Astrocyte (in vitro differentiated cells and primary cell): ENCODE measurements at places on chromosomes 12 and 14.

DNA sequence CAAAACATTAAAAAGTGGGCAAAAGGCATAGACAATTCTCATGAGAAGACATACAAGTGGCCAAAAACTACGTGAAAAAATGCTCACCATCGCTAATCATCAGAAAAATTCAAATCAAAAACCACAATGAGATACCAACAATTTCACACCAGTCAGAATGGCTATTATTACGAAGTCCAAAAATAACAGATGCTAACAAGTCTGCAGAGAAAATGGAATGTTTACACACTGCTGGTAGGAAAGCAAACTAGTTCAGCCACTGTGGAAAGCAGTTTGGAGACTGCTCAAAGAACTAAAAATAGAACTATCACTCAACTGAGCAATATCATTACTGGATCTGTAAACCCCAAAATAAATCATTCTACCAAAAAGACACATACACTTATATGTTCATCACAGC is 76.2 kb downstream of the PRKD1 start:
- peak; percentile 85 for DNase-seq

DNA sequence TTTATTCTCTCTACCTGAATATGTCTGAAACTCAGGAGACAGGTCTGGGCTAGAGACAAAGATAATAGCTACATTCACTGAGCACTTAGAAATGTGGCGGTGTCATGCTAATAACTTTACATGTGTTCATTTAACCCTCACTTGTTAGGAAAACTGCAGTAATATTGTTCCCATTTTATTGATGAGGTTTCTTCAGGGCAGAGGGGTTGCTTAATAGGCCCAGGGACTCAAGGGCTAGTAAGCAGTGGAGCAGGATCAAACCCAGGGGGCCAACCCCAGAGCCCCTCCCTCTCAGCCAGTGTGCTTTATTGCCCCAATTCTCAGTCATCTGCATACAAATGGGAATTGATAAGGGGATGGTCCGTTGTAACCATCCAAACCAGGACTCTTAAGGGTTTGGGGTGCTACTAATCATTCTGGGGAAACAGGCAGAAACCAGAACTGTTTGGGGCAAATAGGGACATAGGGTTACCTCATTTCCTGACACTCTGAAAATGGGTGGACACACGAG is 142.8 kb upstream of the AMIGO2 start:
- DNase-seq: no peak

- no peak for DNase-seq
Measured at GRCh38 chr14:83260751-83261150, 1727.1 kb upstream of the SEL1L start.

- DNase-seq: no peak
Measured at GRCh38 chr12:130925666-130926015, 28.1 kb upstream of the ADGRD1 start.

DNA sequence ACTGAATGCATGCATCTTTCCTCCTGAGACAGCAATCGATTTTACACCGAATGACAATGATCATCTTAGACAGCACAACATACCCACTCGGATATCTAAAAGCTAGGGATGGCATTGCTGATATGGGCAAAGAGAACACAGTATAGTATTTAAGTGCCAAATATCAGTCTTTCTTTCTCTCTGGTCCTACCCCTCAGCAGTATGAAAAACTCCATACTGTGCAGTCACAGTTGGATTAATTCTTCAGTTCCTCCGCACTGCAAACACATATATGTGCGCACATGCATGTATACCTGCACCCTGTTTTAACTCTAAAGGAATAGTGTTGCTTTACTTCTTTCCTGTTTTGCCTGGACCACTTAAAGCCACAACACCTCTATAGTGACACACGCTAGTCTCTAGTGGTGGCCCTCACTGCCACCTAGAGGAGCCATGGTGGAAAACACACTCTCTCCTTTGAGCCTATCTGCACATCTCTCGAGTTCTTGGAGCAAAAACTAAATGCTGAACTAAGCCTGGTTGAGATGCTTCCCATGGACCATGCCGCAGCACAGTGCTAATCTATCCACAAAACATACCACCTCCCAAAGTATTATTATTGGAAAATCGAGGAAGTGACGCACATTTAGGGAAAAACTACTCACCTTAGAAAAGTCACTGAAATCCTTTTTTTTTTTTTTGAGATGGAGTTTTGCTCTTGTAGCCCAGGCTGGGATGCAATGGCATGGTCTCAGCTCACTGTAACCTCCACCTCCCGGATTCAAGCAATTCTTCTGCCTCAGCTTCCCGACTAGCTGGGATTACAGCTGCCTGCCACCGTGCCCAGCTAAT is 11.9 kb downstream of the TMEM52B start:
- peak; percentile 46 for DNase-seq

DNA sequence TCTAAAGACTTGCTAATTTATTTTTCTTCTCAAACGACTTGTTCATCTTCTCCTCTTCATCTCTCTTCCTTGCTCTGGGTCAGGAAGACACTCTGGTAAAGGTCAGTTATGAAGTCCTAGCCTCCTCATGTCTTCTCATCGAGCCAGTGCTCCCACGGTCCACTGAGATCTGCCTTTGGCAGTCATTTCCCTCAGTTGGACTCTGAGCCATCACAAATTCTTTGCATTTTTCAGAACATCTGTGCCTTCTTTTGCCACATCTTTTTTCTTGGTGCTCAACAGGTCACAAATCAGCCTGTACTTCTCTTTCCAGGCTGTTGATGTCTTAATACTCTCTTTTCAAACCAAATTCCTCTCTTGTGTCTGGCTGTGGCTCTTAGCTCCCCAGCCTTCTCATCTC is 49.7 kb downstream of the IGF1 start:
- no peak for DNase-seq

GRCh38 chr12:52666471-52666870 is 13.7 kb downstream of the KRT1 start:
- DNase-seq: no peak

GRCh38 chr14:26204728-26205479 is 392.9 kb downstream of the NOVA1 start:
- no peak for DNase-seq

GRCh38 chr14:100423317-100424010 is 100.3 kb downstream of the SLC25A47 start:
- DNase-seq: no peak

DNA sequence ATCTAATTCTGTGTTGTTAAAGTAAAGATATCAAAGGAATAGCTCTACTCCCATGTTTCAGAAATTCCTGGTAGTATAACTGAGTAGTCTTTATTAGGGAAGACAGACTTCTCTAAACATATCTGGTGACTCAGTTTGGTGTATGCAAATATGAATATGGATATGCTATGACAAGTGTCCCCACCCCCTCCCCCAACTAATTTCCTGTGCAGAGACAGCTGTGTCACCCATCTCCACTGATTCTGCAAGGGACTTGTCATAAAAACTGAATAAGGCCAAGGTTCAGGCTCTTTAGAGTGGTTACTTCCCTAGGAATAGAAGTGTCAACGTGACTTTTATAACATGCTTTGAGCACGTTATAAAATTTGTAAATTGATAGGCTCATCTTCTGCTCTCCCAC is 429.1 kb downstream of the DAD1 start:
- DNase-seq: no peak

GRCh38 chr12:77766224-77766623 is 64.5 kb upstream of the NAV3 start:
- no peak for DNase-seq

GRCh38 chr12:56082967-56083366 is 3.0 kb downstream of the ERBB3 start:
- no peak for DNase-seq

- DNase-seq: no peak
Measured at GRCh38 chr14:96754845-96755184, 42.4 kb upstream of the VRK1 start.

- DNase-seq: no peak
Measured at GRCh38 chr14:35261774-35262173, 30.4 kb upstream of the PSMA6 start.

DNA sequence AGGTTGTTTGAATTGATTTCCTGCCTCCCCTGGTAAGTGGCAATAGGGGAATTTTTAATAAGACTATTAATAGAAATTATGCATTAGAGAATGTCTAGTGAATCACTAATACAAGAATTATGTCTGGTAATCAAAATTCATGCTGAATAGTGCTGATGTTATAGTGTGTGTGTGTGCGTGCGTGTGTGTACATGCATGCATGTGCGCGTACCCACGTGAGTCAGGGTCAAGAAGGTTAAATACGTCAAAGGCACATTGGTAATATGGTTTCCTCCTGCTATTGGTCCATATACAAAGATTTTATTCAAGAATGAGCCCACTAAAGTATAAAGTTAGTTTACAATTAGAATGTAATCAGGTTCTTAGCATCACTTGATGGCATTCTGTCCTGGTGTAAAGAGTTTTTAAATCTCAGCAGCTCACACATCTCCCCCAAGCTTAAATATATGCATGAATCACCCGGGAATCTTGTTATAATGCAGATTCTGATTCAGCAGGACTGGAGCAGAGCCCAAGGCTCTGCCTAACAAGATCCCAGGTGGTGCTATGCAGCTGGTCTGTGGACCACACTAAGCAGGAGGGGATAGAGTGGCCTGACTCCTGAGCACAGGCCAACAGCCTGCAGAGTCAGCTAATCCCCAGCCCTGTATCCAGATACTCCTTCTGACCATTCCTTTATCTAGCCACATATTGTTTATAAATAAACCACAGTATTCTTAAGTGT is 43.9 kb downstream of the TTC9 start:
- peak; percentile 24 for DNase-seq

DNA sequence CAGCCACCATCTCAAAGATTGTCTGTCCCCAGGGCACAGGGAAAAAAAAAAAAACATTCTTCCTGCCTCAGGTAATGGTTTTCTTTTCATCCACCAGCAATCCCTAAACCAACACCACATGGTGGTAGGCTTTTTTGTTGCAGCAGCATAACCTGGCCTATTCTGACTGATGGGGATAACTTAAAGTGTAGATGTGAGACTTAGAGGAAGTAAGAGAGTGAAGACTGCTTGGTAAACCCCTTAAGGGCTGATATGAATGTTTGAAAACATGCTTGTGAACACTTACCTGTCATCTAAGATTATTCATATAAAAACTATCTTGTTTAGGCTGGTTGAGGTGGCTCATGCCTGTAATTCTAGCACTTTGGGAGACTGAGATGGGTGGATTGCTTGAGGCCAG is 130.2 kb upstream of the RAP1B start:
- DNase-seq: no peak

DNA sequence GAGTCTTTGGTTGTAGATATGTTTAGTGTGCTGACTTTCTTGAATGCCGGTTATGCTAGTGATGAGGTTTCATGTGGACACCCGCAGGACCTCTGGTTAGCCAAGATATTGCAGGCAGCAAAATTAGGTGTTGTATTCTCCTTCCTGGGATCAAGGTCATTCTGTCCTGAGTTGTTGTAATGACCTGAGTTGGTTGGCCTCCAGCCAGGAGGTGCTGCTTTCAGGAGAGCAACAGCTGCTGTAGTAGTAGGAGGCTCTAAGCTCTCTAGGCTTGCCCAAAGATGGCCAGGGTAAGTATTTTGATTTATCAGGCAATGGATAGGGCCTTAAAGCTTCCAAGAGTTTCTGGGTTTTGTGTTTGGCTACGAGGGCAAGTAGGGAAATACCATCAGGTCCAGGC is 56.0 kb upstream of the BDKRB2 start:
- DNase-seq: no peak

DNA sequence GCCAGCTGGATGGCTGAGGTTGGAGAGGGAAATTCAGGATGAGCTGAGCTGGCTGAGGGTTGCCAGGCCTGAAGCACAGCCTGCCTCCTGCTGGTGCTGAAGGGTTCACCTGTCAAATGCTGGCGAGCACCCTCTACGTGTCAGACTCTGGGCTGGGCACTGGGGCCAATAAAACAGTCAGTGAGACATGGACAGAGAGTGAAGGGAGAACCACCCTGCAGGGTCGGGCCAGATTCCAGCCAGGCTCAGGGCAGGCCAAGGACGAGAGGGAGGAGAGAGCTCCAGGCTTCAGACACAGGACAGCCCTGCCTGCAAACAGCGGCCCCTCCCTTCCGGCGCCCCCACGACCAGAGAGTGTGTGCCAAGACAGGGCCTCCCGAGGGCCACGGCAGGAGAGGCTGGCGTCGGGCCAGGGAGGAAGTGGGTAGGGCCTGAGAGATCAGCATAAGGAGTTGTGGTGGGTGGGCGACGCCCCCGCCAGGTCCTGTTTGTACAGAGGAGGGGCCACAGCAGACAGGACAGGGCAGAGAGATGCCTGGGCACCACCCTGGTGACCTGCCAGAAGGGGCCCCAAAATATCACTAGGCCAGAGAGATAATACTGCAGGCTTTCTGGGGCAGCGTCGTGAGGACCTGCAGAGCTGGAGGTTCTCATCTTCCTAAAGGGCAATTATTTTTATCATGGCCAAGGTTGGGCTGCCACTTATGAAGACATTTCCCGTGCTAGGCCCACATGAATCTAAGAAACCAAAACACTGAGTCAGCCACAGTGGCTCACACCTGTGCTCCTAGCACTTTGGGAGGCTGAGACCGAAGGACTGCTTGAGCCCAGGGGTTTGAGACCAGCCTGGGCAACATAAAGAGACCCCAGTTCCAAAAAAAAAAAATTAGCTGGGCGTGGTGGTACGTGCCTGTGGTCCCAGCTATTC is 73.1 kb upstream of the GPR68 start:
- DNase-seq: no peak

DNA sequence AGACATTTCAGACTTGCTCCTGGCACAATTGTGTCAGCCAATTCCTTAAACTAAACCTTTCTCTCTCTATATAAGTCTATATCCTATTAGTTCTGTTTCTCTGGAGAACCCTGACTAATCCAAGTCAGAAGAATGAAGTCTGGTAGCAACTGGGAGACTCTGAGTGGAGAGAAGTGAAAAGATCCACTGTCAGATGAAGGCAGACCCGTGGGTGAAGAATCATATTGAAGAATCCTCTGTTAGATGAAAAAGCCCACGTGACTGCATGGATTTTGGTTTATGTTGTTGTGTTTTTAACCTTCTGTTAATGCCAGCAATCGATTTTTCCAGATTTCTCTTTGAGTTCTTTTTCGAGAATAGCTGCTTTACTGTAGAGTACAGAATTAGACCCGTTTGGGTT is 29.5 kb upstream of the APOLD1 start:
- DNase-seq: no peak

DNA sequence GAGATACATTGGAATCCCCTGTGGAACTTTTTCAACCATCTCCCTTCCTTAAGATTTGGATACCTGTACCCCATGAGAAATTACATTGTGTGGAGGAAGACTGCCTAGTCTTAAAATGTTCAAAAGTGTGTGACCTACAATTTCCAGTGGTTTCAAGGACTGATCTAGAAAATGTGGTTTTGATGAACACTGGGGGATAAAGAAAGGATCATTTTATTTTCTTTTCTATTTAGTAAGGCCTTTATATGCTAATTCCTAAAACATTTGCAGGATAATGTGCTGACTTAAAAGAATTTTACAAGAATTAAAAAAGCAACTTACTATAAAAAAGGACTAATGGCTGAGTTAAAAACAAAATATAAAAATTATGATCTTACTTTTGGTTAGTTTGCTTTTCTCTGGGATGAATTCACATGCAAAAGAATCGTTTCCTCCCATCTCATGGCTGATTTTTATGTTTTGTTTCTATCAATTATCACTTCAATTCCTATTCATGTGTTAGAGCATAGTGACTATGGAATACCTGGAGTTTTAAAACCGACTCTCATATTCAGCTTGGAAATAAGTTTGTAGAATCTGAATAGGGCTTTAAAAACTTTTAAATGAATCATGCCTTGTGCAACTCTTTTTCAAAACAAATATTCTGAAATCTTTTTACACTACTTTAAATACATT is 39.9 kb upstream of the PYGL start:
- no peak for DNase-seq
